Activated CD4-positive, alpha-beta T cell treated with anti-CD3 and anti-CD28 coated beads for 36 hours (primary cell): ENCODE measurements at places on chromosomes 4 and X.

DNA sequence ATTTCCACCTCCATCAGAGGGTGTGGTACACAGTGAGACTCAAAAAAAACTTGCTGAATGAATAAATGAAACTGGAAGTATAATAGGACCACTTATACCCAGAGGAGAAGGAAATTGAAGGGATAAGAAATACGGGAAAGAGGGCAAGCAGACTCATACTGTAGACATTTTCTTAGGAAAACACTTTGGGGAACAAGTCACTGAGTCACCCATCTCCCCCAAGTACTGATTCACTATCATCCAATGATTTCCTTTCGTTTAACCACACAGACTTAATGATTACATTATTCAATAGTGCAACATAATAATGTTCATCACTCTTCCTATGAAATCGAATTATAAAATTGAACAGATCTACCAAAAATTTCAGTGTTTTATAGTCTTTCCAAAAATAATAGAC is 97.1 kb downstream of the LDB2 start:
- no peaks in the 10 kb centered on the region for H3K27me3 ChIP-seq
- no peak overlapping the region for H3K4me3 ChIP-seq
- H3K27ac ChIP-seq, result no peak overlapping the region
- DNase-seq, result no peak
- H3K4me1 ChIP-seq, result no peaks in the 10 kb centered on the region

DNA sequence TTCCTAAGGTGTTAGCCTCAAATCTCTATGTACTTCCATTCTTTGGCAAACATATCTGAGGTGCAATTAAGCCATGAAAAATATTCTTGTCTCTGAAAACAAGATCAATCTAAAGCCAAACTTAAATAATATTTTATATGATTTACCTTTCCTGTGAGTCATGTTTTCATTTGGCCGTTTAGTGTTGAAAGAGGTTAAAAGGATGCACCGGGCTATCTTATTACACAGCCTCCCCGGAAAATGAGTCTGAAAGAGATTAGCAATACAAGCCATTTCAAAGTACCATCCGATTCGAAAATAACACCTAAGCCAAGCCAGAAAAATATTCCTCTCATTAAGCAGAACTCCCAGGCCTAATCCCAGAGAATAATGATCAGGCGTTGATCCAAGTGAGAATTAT is 161.5 kb upstream of the EPHA5 start:
- no peaks in the 10 kb centered on the region for H3K4me1 ChIP-seq
- H3K27me3 ChIP-seq, result no peaks in the 10 kb centered on the region
- no peak for DNase-seq
- no peak overlapping the region for H3K27ac ChIP-seq

GRCh38 chr4:94961420-94961819 is 203.7 kb downstream of the BMPR1B start:
- H3K27me3 ChIP-seq, result peaks cover 2% of the 10 kb centered on the region
- no peaks in the 10 kb centered on the region for H3K36me3 ChIP-seq
- H3K4me3 ChIP-seq, result no peak overlapping the region
- no peak for DNase-seq

- DNase-seq, result no peak
- no peak overlapping the region for H3K27ac ChIP-seq
- no peaks in the 10 kb centered on the region for H3K36me3 ChIP-seq
- no peaks in the 10 kb centered on the region for H3K4me1 ChIP-seq
- no peaks in the 10 kb centered on the region for H3K27me3 ChIP-seq
Observed at GRCh38 chr4:179762840-179763239, 2320.6 kb upstream of the AGA start.

GRCh38 chrX:56975611-56976010 is 19.7 kb downstream of the SPIN3 start:
- H3K27me3 ChIP-seq, result no peaks in the 10 kb centered on the region
- no peak overlapping the region for H3K27ac ChIP-seq
- H3K4me3 ChIP-seq, result no peak overlapping the region
- H3K4me1 ChIP-seq, result no peaks in the 10 kb centered on the region
- peaks cover 8% of the 10 kb centered on the region for H3K36me3 ChIP-seq

DNA sequence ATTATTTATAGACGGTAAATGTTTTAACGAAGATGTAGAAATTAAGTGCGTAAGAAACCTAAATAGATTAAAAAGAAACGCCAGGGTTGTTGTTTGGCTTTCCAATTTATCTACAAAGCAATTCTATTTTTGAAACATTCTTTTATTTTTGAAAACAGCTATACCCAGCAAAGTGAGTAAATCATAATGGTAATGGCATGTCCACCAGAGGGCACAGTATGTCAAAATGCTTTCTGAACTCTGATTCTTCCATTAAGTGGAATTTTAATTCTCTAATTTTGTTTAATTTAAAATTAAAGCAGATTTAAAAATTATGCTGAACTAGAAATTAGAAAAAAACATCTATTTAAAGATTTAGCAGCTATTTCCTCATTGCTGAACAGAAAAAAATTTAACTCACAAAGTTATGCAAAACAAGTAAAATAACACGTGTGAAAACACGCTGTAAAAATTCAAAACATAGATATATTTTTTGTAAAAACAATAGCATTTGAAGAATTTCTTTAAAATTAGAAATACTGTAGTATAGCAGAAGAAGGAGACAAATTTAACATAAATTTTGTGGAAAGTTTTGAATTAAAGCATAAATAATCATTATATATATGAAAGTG is 26.5 kb downstream of the RASSF6 start:
- H3K4me3 ChIP-seq, result no peak overlapping the region
- H3K27ac ChIP-seq, result no peak overlapping the region
- no peaks in the 10 kb centered on the region for H3K36me3 ChIP-seq
- H3K27me3 ChIP-seq, result no peaks in the 10 kb centered on the region
- H3K4me1 ChIP-seq, result no peaks in the 10 kb centered on the region
- DNase-seq, result peak; percentile 8

- H3K36me3 ChIP-seq, result peaks cover 3% of the 10 kb centered on the region
- no peak overlapping the region for H3K27ac ChIP-seq
- peaks cover 4% of the 10 kb centered on the region for H3K4me1 ChIP-seq
- no peak for DNase-seq
Observed at GRCh38 chrX:147899379-147900114, 12.2 kb upstream of the FMR1 start.

- no peaks in the 10 kb centered on the region for H3K4me1 ChIP-seq
- H3K27me3 ChIP-seq, result peaks cover 2% of the 10 kb centered on the region
- H3K27ac ChIP-seq, result no peak overlapping the region
- no peak overlapping the region for H3K4me3 ChIP-seq
- no peak for DNase-seq
Observed at GRCh38 chrX:135591871-135592270, 71.4 kb downstream of the INTS6L start.

- no peak overlapping the region for H3K4me3 ChIP-seq
- DNase-seq, result no peak
Observed at GRCh38 chr4:141241986-141242385, 21.3 kb downstream of the ZNF330 start.

- DNase-seq, result no peak
- no peak overlapping the region for H3K4me3 ChIP-seq
- H3K4me1 ChIP-seq, result no peaks in the 10 kb centered on the region
- H3K27ac ChIP-seq, result no peak overlapping the region
- no peaks in the 10 kb centered on the region for H3K27me3 ChIP-seq
Observed at GRCh38 chr4:95272797-95273196, 276.0 kb downstream of the UNC5C start.

GRCh38 chr4:54487491-54487890 is 170.3 kb upstream of the KIT start:
- H3K36me3 ChIP-seq, result no peaks in the 10 kb centered on the region
- no peak for DNase-seq
- H3K4me1 ChIP-seq, result no peaks in the 10 kb centered on the region
- H3K27me3 ChIP-seq, result no peaks in the 10 kb centered on the region
- no peak overlapping the region for H3K27ac ChIP-seq

DNA sequence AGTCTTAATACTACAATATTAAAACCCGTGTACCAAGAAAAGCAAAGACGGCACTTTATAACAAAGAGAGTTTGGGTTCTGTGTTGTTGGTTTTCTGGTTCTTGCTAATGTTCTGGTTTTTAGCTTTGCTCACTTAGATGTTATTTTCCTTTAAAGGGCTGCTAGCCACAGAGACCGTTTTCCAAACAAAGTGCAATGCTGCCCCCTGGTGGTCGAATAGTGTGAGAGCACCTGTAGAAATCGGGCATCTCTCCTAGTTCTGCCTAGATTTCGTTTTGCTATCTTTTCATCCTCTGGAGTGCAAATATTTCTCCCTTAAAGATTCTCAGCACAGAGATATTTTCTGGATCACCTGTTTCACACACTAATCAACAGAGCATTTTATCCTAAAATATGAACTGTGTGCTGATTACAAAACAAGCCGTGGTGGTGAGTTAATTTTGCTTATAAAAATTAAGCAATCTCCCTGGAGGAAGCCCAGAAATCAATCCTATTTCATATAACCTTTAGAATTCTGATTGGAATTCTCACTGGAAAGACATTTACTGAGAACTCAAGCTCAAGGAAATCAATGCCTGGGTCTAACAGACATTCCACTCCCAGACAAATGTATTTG is 334.5 kb upstream of the NOCT start:
- H3K4me1 ChIP-seq, result no peaks in the 10 kb centered on the region
- H3K36me3 ChIP-seq, result no peaks in the 10 kb centered on the region
- no peak overlapping the region for H3K27ac ChIP-seq
- peaks cover 13% of the 10 kb centered on the region for H3K27me3 ChIP-seq
- peak; percentile 87 for DNase-seq

DNA sequence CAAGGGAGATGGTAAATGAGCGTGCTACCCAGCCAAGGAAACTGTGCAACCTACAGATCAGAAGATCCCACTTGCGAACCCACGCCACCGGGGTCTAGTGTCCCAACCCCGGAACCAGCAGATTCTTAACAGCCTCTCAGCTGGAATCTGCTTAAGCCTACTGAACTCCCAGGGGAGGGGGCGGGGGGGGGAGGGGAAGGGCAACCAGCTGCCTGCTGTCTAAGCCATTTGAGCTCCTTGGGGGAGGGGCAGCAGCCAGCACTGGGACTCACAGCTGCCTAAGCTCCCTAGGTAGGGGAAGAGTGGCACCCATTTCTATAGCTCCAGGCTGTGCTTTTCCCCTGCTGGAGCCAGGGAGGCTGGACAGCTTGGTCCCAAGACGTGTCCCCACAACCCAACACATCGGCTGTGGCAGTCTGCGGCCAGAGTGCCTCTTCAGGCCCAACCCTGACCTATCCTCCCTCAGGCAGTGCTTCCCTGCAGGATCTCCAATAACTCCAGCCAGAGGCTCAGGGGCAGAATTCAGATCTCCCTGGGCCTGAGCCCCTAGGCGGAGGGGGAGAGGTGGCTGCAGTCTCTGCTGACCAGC is 289.2 kb downstream of the LDB2 start:
- no peak overlapping the region for H3K27ac ChIP-seq
- H3K27me3 ChIP-seq, result no peaks in the 10 kb centered on the region
- no peak overlapping the region for H3K4me3 ChIP-seq
- no peaks in the 10 kb centered on the region for H3K36me3 ChIP-seq

GRCh38 chr4:153084980-153085630 is 119.1 kb upstream of the TRIM2 start:
- peaks cover 4% of the 10 kb centered on the region for H3K27me3 ChIP-seq
- H3K4me1 ChIP-seq, result peaks cover 33% of the 10 kb centered on the region
- peak overlapping the region; percentile 37 for H3K27ac ChIP-seq
- H3K36me3 ChIP-seq, result no peaks in the 10 kb centered on the region

- peak; percentile 70 for DNase-seq
- no peak overlapping the region for H3K4me3 ChIP-seq
- H3K27ac ChIP-seq, result no peak overlapping the region
- H3K27me3 ChIP-seq, result peaks cover 3% of the 10 kb centered on the region
Observed at GRCh38 chr4:189202182-189202868, 738.3 kb upstream of the FRG1 start.

GRCh38 chr4:140626661-140627376 is 58.1 kb upstream of the UCP1 start:
- H3K27ac ChIP-seq, result no peak overlapping the region
- DNase-seq, result no peak
- H3K4me3 ChIP-seq, result no peak overlapping the region
- H3K36me3 ChIP-seq, result no peaks in the 10 kb centered on the region
- H3K4me1 ChIP-seq, result no peaks in the 10 kb centered on the region

DNA sequence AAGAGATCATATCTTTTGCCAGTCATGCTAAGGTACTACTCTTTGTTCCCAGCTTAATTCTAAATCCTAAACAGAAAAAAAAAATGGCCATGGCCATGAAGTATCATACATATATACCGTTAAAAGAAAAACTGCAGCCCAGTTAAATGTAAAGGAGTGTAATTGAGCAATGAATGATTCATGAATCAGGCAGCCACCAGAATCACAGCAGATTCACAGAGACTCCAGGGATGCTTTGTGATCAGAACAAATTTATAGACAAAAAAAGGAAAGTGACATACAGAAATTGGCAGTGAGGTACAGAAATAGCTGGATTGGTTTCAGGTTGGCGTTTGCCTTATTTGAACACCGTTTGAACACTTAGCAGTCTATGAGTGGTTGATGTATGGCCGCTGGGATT is 42.1 kb upstream of the PDGFC start:
- DNase-seq, result no peak
- H3K4me1 ChIP-seq, result no peaks in the 10 kb centered on the region
- H3K27ac ChIP-seq, result no peak overlapping the region
- H3K27me3 ChIP-seq, result no peaks in the 10 kb centered on the region

GRCh38 chr4:65336465-65336864 is 333.8 kb downstream of the EPHA5 start:
- H3K36me3 ChIP-seq, result no peaks in the 10 kb centered on the region
- H3K27me3 ChIP-seq, result no peaks in the 10 kb centered on the region
- no peak overlapping the region for H3K4me3 ChIP-seq

DNA sequence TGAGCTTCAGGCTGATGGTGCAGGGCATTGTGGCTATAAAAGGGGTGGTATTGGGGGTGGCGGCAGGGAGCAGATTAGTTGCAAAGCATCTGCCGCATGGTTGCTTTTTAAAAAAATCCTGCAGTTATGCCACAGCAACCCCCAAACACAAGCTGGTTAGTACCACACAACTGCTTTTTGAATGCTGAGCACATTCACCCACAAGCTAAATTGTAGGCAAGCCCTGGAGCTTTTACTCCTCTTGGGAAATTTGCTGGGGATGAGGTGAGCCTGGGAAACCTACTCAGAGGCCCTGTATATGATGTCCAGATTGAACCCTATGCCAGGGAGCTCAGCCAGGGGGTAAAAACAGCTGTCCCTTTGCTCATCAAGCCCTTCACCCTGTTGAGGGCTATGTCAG is 33.8 kb upstream of the TRIM2 start:
- H3K4me1 ChIP-seq, result no peaks in the 10 kb centered on the region
- H3K4me3 ChIP-seq, result no peak overlapping the region
- H3K27me3 ChIP-seq, result peaks cover 2% of the 10 kb centered on the region
- no peak overlapping the region for H3K27ac ChIP-seq

DNA sequence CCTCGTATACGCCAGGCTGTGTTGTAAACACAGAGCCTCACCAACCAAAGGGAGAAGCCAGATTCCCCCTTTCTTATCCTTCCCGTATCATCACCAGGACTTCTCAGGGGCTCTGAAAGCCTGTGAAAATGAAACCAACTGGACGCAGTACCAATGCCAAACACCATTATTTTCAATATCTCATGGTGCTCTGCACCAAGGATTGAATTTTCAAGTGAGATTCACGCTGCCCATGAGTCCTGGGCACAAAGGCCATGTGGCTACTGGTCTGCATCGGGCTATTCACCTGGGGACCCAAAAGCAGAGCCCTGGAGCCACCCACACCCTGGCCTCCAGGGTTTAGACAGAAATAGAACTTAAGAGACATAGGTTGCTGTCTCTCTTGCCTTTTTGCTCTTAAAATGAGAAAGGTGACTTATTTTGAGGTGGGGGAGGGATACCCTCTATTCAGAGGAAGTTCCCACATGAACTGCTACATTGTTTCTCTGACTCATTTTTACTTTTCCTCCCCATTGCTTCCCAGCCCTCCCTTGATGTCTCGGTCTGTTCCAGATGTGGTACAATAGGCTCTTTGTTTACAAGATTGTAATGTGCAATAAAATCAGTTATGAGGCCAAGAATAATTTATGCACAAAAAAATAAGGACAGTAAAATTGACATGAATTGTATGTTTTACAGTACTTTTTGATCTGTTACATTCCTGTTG is 55.4 kb downstream of the MAML3 start:
- H3K27ac ChIP-seq, result peak overlapping the region; percentile 48
- H3K4me3 ChIP-seq, result no peak overlapping the region
- no peaks in the 10 kb centered on the region for H3K36me3 ChIP-seq
- H3K27me3 ChIP-seq, result no peaks in the 10 kb centered on the region
- H3K4me1 ChIP-seq, result peaks cover 88% of the 10 kb centered on the region
